Stimulated activated CD4-positive, alpha-beta T cell treated with anti-CD3 and anti-CD28 coated beads, Interleukin-2, amount 100 ng/mL, for 48 hours (primary cell): ENCODE measurements at places on chromosomes 3 and 15.

DNA sequence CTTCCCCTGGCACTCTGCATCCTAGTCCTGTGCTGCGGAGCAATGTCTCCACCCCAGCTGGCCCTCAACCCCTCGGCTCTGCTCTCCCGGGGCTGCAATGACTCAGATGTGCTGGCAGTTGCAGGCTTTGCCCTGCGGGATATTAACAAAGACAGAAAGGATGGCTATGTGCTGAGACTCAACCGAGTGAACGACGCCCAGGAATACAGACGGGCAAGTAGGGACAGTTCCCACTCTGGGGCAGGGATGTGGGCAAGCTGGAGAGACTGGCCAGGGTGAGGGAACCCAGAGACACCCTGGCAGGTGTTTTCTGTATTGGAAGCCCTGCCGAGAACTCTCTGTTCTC lies 247 bp downstream of the FETUB start:
- DNase-seq, result no peak

- no peak for DNase-seq
These were observed 995.3 kb downstream of the ROBO2 start for GRCh38 chr3:78035131-78035641.

- no peak for DNase-seq
These were observed 466.1 kb upstream of the PPP2R3A start for GRCh38 chr3:135499426-135499825.

DNA sequence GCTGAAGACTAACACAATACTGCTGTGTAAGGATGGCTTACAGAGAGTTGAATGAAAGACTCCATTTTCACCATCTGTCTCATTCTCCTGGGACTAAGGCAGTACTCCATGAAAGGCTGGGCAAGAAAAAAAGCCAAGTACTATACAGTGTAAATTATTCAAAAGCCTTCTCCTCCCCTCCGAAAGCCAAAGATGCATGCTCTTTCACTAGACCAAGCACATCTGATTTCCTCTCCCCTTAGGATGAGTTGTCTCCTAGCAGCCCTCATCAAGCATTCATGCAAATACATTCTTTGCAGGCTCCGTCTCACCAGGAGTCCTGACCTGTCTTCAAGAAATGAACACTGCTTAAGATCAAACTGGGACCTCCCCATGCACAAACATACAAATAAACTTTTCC lies 133.5 kb upstream of the THBS1 start:
- DNase-seq, result no peak

- no peak for DNase-seq
These were observed 114.3 kb upstream of the UBE2E1 start for GRCh38 chr3:23691357-23691895.

- DNase-seq, result no peak
These were observed 29.6 kb downstream of the SST start for GRCh38 chr3:187640569-187641059.

- DNase-seq, result peak; percentile 23
These were observed 56.6 kb upstream of the PRTG start for GRCh38 chr15:55799291-55800212.
